ENCODE measurements at places on chromosomes 12 and 14.

GRCh38 chr12:78764913-78765312, 99.7 kb upstream of the SYT1 start:
- DNase-seq = no peak

- no peak for DNase-seq
These were observed 174.3 kb downstream of the KCNA5 start for GRCh38 chr12:5217936-5218335.

- no peak for DNase-seq
These were observed 108.0 kb downstream of the KITLG start for GRCh38 chr12:88472248-88472647.

DNA sequence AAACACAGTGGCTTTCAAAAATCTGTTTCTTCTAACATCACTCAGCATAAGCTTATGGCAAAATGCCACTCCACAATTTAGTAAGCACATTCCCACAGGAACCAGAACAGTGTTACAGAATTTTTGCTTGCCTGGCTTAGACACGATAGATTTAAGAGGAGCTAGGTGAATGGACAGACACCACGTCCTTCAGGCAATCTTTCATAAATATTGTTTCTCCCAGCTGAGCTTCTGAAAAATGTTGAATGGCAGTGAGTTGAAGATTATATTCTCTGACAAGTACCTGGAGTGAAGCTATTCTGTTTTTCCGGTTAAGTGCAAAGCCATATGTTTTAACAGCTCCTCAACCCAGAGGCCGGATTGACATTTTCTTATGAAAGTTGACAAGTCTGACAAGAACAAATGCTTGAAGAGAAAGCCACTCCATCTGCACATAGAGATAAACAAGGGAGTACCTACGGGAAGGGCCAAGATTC, 102.0 kb downstream of the FSCB start:
- no peak for DNase-seq

DNA sequence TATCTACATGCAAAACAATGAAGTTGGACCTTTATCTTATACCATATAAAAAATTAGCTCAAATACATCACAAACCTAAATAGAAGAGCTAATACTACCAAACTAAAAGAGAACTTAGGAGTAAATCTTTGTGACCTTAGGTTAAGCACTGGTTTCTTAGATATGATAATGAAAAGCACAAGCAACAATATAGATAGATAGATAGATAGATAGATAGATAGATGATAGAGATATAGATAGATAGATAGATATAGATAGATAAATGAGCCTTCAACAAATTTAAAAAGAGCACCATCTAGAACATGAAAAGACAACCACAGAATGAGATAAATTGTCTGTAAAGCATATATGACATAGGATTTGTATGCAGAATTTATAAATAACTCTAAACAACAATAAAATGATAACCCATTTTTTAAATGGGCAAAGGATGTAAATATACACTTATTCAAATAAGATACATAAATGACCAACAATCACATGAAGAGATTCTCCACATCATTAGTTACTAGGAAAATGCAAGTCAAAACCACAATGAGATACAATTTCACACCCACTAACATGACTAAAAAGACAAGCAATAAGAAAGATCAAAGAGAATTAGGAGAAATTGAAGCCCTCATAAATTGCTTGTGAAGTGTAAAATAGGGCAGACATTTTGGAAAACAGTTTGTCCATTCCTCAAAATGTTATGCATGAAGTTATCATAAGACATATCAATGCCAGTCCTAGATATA, 293.7 kb downstream of the BTG1 start:
- DNase-seq = no peak
